CD4-positive, alpha-beta T cell (primary cell): ENCODE measurements at places on chromosomes 4 and X. TPM values are rescaled to one million over a fixed set of nuclear protein-coding genes. Genes with fewer than 3 reads are reported as not detected.

The SRPX2 gene
- not detected for total RNA-seq

The SSX2 gene
- not detected for total RNA-seq

The ZNF280C gene
- total RNA-seq, result 4.2 TPM

The TDO2 gene
- not detected for total RNA-seq

The SOWAHB gene
- not detected for total RNA-seq

The PAGE5 gene
- not detected for total RNA-seq

DNA sequence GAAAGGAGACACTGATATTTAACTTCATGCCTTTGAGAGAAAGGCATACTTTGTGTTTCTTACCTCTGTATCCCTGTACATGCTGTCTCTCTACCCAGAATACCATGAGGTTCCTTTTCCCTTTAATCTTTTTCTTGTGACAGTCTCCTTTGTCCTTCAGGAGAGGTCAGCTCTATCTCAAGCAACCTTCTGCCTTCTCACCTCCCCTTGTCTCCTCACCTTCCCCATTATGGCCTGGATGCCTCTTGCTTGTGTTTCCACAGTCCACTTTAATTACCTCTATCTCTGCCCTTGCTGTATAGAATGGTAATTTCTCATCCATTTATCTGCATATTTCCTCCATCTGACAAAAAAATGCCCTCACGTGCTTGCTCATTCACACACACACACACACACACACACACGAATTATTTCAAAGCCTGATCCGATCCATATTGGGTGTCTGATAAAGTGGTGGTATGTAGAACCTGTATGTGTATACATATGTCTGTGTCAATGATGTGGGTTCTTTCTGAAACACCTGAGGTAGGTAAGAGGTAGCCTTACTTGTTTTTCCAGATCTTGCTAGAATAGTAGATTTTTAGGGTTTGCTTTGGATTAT lies 28.5 kb downstream of the MSN start:
- DNase-seq, result no peak

DNA sequence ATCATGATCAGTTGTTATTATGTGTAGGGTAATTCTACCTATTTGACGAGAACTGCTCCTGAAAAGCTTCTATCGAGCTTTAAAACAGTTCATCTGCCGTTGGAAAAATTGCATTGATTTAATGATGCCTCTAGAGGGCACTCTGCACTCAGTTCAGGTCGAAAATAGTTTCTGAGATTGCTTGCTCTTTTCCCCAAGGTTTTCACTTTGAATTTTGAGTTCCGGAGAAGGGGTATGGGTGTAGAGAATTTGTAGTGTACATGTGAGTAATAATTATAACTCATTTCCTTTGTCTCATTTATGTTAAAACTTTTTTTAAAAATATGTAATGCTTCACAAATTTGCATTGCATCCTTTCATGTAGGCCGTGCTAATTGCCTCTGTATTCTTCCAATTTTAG lies 28.4 kb upstream of the TNIP3 start:
- DNase-seq, result peak; percentile 67

DNA sequence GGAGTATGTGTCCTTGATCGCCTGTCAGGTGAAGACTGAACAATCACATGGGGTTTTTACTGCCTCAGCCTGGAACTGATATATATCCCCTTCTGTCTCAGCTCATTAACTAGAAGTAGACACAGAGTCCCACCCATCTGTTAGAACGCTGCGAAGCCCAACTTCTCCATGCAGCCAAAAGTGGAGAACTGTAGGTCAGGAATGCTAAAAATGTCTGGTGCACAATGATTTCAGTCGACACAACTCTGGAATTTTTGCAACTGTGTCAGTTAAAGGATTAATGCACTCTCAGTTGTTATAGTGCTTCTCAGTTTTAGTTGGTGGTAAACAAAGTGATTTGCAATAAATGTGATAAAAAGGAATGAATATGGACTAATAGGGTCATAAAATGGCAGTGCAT lies 287.2 kb downstream of the INPP4B start:
- no peak for DNase-seq

GRCh38 chr4:75004755-75005668 lies 72.1 kb downstream of the PARM1 start:
- no peak for DNase-seq

GRCh38 chr4:167421201-167421600 lies 186.9 kb upstream of the SPOCK3 start:
- DNase-seq, result no peak

DNA sequence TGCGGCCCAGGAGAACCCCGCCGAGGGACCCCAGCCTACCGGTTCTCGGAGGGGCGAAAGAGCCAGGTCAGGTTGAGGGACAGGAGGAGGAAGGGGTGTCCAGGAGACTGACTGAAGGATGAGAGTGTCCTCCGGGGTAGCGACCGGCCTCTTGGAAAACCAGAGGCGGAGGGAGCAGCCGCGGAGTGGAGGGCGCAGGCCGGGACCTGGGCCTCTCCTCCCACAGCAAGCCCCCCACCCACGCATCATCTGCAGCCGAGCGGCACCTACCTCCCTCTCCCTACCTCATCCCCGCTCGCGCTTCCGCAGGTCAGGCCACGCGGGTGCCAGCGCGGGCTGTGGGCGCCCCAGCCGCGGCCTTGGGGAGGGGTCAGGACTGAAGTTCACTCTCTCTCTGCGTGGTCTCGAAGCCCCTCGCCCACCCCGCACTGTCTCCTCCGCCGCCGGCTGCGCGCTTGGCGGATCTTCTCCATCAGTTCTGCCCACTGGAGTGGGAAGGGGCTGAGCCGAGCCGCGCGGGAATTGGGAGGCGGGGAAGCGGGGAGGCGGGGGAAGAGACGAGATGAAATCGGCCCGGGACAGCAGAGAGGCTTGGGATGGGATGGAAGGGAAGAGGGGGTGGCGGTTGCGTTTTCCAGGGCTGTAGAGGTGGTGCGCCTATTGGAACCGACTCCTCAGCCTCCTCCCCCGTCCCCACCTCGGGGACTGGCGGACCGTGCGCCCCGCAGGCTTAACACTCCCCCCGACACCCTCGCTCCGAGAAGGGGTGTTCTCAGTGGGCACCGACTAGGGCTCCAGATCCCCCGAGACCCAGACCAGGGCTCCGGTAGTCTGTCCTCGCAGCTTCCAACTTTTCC lies 1.8 kb downstream of the NLGN4X start:
- no peak for DNase-seq

GRCh38 chr4:59969909-59970308 lies 1230.2 kb upstream of the ADGRL3 start:
- DNase-seq, result no peak

- no peak for DNase-seq
Observed at GRCh38 chr4:22597471-22597870, 81.6 kb upstream of the ADGRA3 start.

DNA sequence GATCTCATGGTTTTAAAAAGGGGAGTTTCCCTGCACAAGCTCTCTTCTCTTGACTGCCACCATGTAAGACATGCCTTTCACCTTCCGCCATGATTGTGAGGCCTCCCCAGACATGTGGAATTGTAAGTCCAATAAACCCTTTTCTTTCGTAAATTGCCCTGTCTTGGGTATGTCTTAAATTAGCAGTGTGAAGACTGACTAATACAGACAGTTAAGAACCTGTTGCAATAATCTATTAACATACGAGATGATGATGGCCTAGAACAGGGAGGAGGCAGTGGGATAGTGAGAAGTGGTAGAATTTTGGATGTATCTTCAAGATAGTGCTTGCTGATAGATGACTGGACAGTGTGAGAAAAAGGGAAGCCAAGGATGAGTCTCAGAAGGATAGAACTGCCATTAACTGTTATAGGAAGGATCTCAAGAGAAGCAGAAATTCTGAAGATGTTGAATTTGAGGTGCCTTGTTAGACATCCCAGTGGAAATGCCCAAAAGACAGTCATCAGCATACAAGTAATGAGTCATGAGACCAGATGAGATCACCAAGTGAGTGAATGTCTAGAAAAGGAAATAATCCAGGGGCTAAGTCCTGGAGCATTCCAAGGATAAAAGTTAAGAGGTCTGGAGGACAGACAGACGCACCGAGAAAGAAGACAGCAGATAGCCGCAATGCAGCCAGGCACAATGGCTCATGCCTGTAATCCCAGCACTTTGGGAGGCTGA lies 38.8 kb upstream of the UGDH start:
- DNase-seq, result no peak

GRCh38 chrX:155959018-155959587 lies 38.4 kb upstream of the IL9R start:
- DNase-seq, result no peak

- DNase-seq, result no peak
Observed at GRCh38 chr4:100428051-100428450, 89.8 kb downstream of the EMCN start.

GRCh38 chrX:35406386-35406785 lies 391.8 kb upstream of the MAGEB16 start:
- DNase-seq, result no peak

DNA sequence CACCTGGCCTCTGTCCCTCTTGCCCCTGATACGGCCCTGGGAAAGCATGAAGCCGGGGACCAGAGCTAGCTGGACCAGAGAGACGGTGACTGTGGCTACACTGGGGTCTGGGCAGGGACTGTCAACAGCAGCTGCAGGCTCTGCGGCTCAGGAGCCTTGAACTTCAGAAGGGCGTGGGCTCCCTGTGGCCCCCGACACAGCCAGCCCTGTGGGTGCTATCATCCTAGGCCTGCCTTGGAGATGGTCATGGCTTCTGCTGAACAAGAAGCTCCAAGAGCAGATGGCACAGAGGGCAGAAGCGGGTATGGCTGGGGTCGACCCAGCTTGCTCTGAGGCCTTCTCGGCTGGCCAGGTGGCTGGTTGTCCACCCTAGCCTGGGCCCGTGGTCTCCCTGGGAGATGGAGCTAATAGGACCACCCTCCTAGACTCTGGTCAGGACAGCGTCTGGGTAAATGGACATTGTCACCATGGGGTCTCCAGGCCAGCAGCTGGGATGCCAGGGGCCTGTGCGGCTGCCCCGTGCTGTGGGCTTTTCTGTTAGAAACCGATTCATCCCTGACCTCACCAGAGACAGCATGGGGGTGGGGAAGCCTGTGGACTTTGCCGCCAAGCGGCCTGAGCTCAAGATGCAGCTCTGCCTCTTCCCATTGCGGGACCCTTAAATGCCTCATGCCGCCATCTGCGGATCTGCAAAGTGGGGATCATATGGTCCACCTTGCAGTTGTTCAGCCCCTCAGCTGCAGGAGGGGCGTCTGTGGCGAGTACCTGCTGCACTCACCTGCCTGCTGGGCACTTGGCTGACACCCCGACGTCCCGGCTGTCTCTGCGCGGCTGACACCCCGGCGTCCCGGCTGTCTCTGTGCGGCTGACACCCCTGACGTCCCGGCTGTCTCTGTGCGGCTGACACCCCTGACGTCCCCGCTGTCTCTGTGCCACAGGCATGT lies 21.1 kb downstream of the CPZ start:
- no peak for DNase-seq
